Stimulated activated CD8-positive, alpha-beta memory T cell treated with anti-CD3 and anti-CD28 coated beads, Interleukin-7, amount 100 ng/mL, for 24 hours (primary cell): ENCODE measurements at places on chromosomes 12 and 14.

- no peak for DNase-seq
Measured at GRCh38 chr14:95046711-95047681, 110.3 kb downstream of the DICER1 start.

GRCh38 chr14:102532204-102532658, 22.7 kb upstream of the ANKRD9 start:
- DNase-seq: no peak

- DNase-seq: no peak
Measured at GRCh38 chr14:90154110-90154509, 92.3 kb downstream of the KCNK13 start.

DNA sequence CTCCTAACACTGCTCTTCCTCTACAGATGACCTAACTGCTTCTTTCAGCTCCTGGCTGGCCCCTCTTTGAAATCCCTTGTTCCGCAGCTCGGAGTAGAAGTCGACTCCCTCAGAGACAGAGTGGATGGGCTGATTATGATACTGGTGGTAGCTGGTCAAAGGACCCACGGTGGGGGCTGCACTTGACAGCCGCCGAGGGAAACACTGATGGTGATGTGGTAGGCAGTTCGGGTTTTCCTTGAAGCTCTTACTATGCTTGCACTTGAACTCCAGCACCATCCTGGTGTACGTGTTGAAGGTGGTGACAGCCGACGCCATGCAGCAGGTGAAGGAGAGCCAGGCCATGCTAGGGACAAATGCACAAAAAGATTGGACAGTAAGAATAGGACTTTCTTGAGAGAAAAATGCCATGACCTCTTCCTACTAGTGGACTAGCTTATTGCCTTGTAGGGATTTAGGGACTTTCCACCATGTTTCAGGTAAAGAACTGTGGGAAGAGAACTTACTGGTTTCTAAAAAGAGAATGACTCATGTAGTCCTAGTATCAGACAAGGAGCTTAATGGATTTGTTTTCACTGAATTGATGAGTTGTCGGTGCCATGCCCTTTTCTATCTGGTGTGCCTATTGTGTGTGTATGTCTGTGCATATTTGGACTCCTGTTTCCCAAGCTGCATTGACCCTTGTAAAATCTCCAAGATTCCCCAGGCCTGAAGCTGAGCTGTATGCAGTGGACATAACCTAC, 18.4 kb downstream of the GSG1 start:
- no peak for DNase-seq

GRCh38 chr12:110846615-110847566, at the start of gene CCDC63:
CCDC63 (plus strand) TSS chr12:110846987; CDS start chr12:110852955, 5,968 bp downstream.
- no peak for DNase-seq

- no peak for DNase-seq
Measured at GRCh38 chr14:56760164-56760914, 49.9 kb downstream of the OTX2 start.

DNA sequence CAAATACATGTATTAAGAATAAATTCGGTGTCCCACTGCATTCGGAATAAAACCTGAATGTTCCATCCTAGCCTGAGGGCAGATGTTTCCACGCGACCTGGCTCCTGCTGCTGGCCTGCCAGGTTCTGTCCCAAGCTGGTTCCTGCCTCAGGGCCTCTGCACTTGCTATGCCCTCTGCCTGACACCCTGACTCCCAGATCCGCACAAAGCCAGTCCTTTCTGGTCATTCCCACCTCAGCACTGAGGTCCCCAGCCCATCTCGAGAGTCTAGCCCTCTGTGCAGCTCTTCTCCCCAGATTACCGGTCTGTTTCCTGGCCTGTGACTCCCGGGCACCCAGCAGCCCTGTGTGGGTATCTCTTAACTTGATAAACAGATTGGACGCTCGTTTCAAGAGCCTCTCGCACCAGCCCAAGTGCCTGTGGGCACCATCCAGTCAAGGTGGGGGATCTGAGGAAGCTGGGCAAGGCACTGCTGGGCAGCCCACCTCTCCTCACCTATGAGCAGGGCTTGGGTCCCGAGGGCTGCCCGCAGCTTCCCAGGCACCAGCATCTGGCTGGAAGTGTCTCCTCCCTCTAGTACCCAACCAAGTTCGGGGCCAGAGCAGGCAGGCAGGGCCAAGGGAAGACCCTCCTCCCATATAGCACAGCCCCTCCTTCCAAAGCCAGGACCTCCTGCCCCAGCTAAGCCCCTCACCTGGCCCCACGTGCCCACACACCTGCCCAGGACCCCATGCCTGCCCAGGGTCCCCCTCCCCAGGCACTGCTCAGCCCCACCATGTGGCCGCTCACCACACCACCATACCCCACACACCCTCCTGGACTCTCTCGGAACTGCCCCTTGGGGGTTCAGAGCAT, 132.2 kb downstream of the NCOR2 start:
- DNase-seq: no peak

DNA sequence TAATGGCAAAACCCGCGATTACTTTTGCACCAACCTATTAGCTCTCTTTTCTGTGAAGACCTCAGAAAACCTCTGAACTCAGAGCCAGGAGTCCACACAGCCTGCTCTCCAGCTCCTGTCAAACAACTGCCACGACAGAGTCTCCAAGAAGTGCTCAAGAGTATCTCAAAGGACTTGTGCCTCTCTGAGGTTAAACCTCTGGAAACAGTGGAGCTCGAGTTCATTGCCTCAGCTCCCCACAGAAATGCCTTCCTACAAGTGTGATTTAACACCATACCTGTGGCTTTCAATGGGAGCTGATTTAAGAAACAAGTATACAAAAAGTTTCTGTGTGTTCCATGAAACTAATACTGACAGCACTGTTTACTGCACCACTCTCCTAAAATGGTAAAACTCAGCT, 20.1 kb downstream of the ACTN1 start:
- no peak for DNase-seq

DNA sequence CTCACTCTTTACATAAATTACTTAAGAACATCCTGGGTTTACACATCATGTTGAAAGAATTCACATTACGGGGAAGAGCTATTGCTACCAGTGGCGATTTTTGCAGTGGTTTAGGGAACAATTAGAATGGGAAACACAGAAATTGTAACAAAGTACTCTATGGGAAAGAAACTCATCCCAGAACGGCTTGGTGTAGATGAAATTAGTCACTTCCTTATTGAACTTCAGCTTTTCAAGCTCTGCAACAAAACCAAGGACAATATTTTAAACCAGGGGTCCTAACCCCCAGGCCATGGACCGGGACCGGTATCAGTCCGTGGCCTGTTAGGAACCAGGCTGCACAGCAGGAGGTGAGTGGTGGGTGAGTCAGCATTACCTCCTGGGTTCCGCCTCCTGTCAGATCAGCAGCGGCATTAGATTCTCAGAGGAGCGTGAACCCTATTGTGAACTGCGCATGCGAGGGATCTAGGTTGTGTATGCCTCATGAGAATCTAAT, 32.3 kb upstream of the FICD start:
- DNase-seq: no peak
